ENCODE measurements at places on chromosomes 5 and 9.

DNA sequence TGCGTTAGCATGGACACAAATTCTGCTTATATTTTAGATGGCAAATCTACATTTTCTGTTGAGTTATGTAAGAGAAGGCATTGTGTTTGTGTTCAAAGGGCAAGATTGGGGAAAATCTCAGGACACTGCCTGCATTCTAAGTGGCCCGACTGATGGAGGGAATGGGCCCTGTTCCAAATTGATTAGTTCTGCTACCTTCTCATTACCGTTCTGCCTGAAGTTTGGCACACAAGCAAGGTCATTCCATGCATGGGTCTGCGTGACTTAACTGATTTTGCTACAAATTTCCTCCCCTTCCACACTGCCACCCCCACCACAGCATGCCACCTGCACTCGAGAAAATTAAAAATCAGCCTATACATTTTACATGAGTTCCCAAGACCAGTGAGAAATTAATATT, 409.9 kb downstream of the BRINP1 start:
- DNase-seq: no peak

- DNase-seq: no peak
Measured at GRCh38 chr9:1353291-1353690, 303.1 kb downstream of the DMRT2 start.

GRCh38 chr9:68637020-68637419, 68.0 kb upstream of the PIP5K1B start:
- no peak for DNase-seq

GRCh38 chr5:149572576-149573231, 8.6 kb upstream of the ARHGEF37 start:
- no peak for DNase-seq

- no peak for DNase-seq
Measured at GRCh38 chr9:124062172-124062571, 50.6 kb downstream of the LHX2 start.

DNA sequence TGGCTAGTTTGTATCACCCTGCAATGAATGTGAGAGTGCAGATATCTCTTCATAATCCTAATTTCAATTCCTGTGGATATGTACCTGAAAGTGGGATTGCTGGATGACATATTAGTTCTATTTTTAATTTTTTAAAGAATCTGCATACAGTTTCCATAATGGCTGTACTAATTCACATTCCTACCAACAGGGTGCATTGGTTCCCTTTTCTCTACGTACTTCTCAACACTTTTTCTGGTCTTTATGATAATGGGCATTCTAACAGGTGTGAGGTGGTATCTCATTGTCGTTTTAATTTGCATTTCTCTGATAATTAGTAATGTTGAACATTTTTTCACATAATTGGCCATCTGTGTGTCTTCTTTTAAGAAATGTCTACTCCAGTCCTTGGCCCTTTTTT, 927.5 kb downstream of the DTWD2 start:
- DNase-seq: no peak

- no peak for DNase-seq
Measured at GRCh38 chr9:107276966-107277710, 5.9 kb upstream of the RAD23B start.

GRCh38 chr5:61327760-61328753, 4.0 kb upstream of the ZSWIM6 start:
- no peak for DNase-seq

DNA sequence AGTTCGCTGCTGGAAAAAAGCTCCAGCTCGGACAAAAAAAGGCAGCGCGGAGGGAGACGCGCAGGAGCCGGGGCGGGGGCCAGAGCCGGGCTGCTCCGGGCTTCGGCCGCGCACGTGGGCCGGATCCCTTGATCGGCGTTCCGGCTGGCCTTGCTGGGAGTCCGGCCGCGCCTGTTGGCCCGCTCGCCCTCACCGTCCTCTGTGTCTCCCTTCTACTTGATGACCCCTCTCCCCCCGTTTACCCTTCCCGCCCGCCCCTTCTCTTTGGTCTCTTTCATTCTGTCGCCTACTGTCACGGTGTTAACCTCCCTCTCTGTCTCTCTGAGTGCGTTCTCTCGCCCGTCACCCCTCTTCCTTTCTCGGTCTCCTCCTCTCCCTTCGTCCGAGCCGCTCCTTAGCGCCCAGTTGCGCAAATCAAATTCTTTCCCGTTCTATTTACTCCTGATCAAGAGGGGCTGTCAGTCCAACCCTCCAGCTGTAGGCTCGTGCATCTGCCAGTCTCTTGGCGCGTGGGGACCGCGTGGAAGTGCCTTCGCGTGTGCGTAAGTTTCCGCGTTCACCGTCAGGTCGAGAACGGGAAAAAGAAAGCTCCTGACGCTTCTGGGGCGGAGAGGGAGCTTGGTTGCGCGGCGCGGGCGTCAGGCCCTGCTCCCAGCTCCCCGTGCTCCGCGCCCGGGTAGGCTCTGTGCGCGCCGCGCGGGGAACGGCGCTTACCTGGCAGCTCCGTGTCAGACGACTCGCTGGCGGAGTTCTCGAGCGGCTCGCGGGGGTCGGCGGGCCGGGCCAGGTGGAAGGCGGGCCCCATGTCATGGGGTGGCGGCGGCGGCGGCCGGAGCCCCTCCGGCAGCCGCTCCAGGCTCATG, 798 bp downstream of the PITX1 start:
- no peak for DNase-seq

GRCh38 chr5:77642738-77643653, 4.5 kb upstream of the OTP start:
- no peak for DNase-seq

- no peak for DNase-seq
Measured at GRCh38 chr5:74421377-74421776, 219.2 kb downstream of the ENC1 start.

DNA sequence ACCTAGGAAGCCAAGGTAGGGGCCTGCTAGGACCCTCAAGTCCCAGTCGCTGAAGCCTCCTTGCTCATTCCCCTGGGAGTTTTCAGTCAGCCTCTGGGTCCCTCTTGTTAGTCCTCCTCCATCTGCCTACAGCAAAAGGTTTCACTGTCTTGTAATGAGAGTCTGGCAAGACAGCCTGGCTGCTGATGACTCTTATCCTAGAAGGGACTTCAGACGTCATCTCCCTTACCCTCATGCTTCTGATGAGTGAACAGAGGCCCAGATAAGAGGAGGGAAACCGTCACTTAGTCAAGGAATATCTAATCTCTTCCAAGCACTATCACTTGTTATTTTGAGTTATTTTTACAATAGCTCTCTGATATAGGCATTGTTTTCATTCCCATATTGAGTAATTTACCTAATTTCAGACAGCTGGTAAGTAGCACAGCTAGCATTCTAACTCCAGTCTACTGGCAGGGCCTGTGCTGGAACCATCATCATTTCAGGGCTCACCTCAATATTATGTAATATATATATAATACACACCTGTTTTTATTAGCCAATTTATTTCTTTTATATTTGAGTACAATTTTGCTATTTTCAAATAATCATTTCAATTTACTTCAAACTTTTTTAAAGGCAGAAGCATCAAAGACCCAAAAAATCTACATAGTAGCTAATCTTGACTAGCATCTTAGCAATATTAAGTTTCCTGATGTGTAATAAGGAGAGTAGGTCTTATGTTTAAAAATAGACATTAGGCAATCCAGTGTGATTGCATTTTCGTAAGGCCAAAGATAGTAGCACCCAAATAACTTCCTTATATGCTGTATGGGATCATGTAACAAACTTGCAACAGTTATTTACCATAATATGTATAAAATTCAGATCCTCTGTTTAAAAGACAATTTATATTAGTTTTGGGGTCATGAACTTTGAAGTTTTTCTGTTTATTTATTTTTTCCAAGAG, 7.9 kb downstream of the CMYA5 start:
- no peak for DNase-seq

DNA sequence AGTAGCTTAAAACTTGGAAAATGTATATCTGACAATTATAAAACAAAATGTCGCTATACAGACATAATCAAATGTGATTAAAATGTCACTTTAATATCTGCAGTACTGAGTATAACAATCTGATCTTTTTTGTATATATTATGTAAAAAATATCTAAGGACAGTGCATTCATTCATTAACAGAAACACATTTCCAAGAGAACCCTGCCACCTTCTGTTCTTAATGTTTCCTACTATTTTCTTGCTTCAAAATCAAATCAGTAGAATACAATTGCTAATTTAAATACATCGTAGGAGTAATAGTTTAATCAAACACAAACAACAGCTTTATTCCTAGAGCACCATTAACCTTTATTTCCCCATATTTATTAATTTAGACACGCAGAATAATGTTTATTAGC, 142.6 kb upstream of the ST8SIA4 start:
- DNase-seq: no peak

GRCh38 chr5:170393235-170393634, 4.1 kb upstream of the KCNMB1 start:
- no peak for DNase-seq

DNA sequence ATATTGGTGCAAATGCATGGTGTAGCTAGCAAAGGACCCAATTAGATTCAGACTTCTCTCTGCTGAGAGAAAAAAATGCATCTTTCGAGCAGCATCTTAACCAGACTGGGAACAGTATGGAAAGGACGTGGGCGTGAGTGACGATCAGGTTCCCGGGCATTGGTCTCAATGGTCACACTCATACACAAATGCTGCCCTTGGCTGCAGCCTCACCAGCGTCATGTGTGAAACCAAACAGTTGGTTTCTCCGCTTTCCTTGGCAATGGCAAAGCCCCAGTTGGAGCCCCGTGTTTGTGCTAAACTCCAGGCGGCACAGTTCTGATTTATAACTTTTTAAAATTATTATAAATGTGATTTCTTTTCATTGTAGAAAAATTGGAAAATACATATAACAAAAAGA, 237.8 kb downstream of the SEC61B start:
- DNase-seq: no peak

- DNase-seq: peak; percentile 25
Measured at GRCh38 chr9:130305381-130305780, 39.8 kb downstream of the HMCN2 start.

- peak; percentile 32 for DNase-seq
Measured at GRCh38 chr5:124057724-124058231, 545.8 kb downstream of the CSNK1G3 start.

- no peak for DNase-seq
Measured at GRCh38 chr9:87499424-87500017, 1.9 kb downstream of the DAPK1 start.

Measured in NCI-H446 treated with DMSO at 0.1 percent for 48 hours (cell line).